Stimulated activated CD4-positive, alpha-beta T cell treated with anti-CD3 and anti-CD28 coated beads, TNF-alpha, amount 100 ng/mL, for 4 hours (primary cell): ENCODE measurements at places on chromosomes 2 and 18.

GRCh38 chr18:35605686-35606417, 24.3 kb downstream of the GALNT1 start:
- DNase-seq: no peak

GRCh38 chr2:46695283-46695682, 215.9 kb downstream of the TMEM247 start:
- DNase-seq: no peak

DNA sequence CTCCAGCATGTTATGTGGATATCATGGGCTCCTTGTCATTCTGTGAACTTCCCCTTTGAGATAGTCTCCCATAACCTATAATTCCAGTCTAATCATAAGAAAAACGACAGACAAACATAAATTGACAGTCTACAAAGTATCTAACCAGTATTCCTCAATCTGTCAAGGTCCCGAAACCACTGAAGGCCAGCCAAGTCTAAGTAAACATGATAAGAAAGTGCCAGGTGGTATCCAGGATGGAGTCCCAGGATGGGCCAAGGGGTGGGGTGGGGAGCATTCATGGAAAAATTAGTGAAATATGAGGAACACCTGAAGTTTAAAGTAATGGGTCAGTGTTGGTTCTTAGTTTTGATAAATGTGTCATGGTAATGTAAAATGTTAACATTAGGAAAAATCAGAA, 355.5 kb downstream of the DPP10 start:
- DNase-seq: no peak

- no peak for DNase-seq
Observed at GRCh38 chr18:72895548-72895947, 27.8 kb upstream of the NETO1 start.

- DNase-seq: no peak
Observed at GRCh38 chr2:75564713-75565359, 4.1 kb upstream of the EVA1A start.

GRCh38 chr2:168712053-168712452, 90.4 kb upstream of the NOSTRIN start:
- no peak for DNase-seq

GRCh38 chr2:225479386-225479785, 79.9 kb downstream of the NYAP2 start:
- no peak for DNase-seq

DNA sequence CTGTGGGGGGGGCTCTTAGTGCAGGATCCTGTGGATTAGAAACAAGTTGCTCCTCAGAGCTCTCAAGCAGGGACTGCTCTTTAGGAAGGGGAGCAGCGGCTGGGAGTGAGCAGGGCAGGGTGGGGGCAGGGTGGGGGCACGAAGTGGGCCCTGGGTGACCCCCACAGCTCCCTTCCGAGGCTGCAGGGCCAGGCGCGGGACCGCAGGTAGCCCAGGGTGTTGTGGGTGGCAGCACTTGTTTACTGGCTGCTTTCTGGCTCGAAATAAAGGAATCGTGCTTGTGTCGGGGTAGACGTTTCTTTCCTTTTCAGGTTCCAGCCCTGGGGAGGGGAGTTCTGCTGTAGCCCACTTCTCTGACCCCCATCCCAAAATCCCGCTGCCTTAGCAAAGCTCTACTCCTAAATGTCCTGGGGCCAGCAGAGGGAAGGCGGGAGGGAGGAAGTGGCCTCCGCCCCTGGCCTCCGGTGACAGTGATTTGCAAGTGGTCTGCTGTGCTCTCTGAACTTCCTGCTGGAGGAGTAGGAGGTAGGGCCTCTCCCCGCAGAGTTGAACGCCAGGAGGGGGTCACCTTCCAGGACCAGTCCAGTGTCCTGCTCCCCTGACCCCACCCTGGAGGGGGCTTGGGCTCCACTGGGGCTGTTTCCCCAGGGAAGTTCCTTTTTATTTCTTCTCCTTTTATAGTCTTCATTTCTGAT, 8.3 kb downstream of the NEU4 start:
- no peak for DNase-seq

GRCh38 chr18:61282926-61283325, 50.3 kb upstream of the CDH20 start:
- no peak for DNase-seq

DNA sequence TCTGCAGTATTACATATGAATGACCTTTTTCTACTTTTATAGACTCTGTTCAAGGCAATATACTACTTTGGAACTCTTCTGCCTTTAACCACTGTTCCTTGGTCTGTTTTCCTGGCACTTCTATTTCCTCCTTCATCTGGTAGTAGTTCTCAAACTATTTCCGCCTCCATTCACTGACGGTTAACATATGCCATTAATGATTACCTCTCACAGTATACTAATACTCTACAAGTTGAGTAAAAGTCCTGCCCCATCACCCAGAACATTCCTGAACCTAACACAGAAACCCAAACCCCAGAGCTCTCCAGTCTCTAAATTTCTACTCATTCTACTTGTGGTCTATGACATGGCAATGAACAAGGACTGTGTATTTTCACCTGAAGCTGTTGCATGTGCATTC, 4.5 kb downstream of the GFPT1 start:
- no peak for DNase-seq

DNA sequence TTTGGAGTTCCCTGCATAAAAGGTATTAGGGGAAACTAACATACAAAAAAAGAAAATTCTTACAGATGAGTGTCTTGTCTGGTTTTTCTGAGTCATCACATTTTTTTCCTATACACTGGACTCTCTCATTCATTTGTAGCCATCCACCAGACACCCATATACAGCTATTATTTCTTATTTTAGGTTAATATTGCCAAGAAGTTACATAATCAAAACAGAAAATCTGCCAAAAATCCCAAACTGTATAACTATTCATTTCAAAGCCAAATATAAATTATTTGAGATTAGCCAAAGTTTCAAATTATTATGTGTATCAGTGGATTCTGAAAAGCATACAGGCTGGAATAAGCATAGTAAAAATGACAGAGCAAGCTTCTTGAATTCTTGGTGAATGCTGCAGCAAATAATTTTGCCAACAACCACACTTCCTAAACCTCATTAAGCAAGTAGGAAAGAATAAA, 191.2 kb downstream of the NCKAP5 start:
- no peak for DNase-seq

GRCh38 chr18:42028247-42028832, 73.3 kb downstream of the PIK3C3 start:
- DNase-seq: no peak

DNA sequence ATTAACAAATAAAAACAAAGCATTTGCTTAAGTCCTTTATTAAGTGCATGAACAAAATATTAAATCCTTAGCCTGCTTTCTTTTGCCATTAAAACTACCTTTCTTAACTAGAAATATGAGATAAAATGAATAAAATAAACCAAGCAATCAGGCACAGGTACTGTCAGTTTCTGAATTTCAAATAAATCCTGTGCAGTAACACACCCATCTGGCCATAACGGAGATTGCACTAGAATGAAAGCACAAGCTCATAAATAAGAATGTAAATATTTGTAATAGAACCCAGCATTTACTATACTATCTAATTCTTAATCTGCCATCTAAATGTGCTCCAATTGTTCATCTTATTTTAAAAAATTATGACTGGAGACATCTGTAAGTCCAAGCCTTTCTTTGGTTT, 31.9 kb downstream of the PRKRA start:
- no peak for DNase-seq

DNA sequence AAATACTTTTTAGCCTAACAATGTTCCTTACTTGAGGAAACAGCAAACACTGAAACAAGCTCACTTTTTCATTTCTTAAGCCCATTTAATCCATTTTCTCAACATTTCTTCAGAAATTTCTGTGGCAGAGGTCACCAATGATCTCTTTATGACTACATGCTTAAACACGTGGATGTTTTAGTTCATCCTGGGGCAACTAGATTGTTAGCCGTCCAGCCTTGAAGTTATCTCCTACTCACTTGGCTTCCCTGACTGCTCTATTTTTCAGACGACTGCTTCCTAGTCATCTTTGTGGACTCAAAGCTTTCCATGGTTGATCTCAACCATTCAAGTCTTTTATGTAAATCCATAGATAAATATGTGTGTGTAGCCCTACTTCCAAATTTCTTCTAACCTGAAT, 24.1 kb downstream of the CD302 start:
- DNase-seq: no peak

DNA sequence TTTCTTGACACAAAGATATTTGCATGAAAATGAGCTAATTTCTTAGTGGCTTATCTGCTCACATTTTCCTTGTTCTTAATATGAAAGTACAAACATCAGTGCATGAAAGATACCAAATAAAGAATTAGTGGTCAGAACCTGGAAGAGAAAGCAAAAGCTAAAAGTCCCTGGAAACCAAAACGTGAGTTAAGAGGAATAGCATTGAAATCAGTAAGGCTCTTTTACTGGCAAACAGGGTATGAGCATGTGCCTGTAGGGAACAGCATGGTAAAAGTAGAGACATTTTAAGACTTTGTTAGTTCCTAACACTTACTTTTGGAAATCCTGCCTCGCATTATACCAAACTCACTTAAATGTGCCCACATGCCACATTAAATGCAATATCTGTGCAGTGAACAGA, 31.9 kb upstream of the CWC22 start:
- no peak for DNase-seq

GRCh38 chr2:232417489-232417888, 10.8 kb downstream of the ALPG start:
- DNase-seq: no peak

DNA sequence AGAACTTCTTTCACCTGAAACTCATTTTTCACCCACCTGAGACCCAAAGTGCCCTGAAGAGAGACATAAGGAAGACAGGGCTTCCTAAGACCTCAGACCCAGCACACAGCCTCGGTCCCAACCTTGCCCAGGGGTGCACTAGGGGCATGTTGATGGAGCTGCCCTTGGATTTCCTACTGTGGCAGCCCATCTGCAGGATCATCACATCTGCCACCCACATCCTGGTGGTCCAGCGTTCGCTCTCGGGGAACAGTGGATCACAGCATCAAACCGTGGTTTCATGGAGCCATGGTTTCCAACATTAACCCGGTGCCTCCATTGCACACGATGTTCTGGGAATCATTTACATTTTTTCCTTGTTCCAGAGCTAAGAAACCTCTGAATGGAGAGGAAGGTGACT, 186.4 kb downstream of the TFCP2L1 start:
- DNase-seq: no peak

DNA sequence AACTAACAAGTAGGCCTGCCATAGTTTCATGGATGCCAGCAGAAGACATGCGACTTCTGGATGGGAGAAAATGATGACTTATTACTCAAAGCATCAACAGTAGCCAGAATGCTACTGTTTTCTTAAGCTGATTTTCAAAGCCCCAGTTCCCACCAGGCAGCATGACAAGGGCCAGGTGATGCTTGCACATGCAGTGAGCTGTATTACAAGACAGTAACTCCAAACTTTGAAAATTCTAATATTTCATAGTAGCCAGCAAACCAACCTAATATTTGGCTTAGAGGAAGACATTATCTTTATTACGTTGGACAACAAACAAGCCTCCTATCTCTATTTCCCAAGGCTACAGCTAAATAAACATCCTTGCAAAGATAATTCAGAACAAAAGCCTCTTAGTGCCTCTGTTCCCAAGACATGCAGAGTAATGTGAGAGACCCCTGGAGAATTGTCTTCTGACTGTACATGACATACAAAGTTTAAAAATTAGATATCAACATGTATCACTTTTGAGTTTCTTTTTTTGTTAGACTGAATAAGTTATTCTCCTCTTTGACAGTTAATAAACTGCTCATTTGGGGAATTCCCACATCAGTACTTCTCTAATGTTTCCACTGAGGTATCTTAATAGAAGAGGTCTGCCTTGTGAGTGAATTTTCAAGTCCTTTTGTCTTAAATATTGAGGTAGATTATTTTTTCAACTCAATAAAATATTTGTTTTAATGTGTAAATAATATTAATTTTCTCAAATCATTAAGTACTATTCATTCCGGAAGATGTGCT, 367.6 kb upstream of the CWC22 start:
- no peak for DNase-seq

DNA sequence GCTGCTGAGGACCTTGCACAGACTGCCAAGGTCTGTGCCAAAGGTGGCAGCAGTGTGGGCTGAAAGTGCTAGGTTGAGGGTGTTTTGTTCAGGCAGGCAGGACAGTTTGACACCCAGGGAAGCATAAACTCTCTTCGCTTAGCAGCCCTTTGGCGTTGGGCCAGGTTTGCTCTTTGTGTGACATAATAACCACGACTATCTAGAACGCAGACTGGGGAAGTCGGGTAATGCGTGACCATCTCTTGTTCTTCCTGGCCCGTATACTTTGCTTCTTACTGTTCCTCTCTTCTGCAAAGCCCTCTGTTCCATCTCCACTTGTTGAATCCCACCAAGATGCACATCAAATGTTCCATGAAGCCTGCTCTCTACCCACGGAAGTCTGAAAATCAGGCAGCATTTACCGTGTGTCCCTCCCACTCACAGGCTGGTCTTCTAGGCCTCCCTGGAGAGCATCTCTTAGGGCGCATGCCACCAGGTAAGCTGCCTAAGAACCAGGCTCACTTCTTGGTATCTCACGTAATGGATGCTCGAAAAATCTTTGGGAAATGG, 96.7 kb upstream of the LMAN1 start:
- DNase-seq: no peak

GRCh38 chr18:63031375-63031774, 288.2 kb downstream of the BCL2 start:
- DNase-seq: no peak

GRCh38 chr2:211014376-211014775, 458.0 kb downstream of the CPS1 start:
- DNase-seq: no peak

DNA sequence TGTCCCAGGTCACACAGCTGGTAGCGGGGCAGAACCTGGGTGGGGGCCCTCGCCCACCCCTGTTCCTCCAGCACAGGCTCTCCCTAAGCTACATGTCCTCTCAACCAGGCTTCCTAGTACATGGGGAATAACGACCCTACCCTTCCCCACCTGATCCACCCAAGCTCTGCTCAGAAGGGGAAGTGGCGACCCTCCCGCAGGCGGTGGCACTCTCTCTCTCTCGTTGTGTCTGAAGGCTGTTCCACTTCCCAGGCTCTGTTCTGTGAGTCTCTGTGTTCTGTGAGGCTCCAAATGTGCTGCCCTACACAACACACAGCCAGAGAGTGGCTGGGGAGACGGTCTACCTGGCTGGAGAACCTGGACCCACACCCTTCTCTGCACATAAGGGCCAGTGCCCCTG, 135.8 kb downstream of the COPS8 start:
- DNase-seq: no peak

GRCh38 chr2:44616667-44617155, 255.0 kb downstream of the CAMKMT start:
- DNase-seq: no peak

- no peak for DNase-seq
Observed at GRCh38 chr2:240323601-240324291, 111.7 kb upstream of the GPC1 start.

DNA sequence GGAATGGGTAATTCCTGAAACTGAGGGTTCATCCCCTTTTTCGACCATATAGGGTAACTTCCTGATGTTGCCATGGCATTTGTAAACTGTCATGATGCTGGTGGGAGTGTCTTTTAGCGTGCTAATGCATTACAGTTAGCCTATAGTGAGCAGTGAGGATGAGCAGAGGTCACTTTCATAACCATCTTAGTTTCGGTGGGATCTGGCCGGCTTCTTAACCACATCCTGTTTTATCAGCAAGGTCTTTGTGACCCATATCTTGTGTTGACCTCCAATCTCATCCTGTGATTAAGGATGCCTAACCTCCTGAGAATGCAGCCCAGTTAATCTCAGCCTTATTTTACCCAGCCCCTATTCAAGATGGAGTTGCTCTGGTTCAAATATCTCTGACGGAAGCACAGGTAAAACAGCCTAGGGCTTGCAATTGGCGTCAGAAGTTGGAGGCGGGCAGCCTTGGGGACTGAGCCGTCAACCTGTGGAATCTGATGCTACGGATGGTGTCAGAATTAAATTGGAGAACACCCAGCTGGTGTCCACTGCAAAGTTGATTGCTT, 19.5 kb downstream of the RALBP1 start:
- DNase-seq: no peak
